ENCODE measurements at places on chromosomes 13 and 19. TPM values are rescaled to one million over a fixed set of nuclear protein-coding genes. Genes with fewer than 3 reads are reported as not detected.

DNA sequence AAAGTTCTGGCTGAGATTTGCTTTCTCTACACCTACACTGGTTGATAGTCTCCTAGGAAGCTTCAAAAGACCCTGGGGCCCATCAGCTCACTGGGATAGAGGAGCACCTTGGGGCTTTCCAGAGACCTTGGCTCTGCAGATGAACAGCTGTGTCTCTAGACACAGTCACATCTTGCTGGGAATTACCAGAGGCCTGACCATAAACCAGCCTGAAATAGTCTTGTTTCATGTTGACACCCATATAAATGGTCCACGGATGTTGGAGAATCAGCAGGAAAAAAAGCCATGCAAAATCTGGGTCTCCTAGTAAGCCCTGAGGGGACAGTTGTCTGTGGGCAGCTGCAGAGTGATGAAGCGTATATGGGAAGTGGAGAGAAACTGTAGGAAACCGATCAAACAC, 207.6 kb downstream of the DNAJC15 start:
- DNase-seq = no peak

OR7A5 gene
- not detected for total RNA-seq

CATSPERD gene
- total RNA-seq = not detected

CGB1 gene
- not detected for total RNA-seq

STAP2 gene
- total RNA-seq = 12.8 TPM
